ENCODE measurements at places on chromosomes 5 and 9.

- DNase-seq = no peak
Observed at GRCh38 chr5:53478411-53479044, 1.9 kb upstream of the FST start.

DNA sequence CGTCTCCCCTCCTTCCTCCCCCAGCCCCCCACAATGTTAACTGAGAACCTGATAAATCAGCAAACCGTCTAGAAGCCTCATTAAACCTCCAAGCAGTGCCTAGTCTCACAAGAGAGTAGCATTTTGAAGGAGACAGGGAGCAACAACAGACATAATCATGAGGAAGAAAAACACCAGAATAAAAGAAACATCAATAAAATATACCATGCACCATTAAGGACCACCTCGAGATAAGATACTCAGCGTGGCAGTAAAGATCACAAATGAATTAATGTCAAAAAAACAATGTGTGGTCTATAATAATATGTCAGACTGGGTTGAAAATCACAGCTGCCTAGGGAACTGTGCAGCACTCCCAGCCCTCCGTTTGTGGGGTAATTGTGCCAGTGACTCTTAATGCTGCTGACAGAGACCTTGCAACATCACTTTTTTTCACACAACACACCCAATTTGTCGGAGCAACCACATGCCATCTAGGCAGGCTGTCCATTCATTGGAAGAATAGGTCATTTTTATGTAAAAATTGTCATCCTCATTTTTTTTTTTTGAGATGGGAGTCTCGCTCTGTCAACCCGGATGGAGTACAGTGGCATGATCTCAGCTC is 450.8 kb upstream of the WWC1 start:
- DNase-seq = no peak

DNA sequence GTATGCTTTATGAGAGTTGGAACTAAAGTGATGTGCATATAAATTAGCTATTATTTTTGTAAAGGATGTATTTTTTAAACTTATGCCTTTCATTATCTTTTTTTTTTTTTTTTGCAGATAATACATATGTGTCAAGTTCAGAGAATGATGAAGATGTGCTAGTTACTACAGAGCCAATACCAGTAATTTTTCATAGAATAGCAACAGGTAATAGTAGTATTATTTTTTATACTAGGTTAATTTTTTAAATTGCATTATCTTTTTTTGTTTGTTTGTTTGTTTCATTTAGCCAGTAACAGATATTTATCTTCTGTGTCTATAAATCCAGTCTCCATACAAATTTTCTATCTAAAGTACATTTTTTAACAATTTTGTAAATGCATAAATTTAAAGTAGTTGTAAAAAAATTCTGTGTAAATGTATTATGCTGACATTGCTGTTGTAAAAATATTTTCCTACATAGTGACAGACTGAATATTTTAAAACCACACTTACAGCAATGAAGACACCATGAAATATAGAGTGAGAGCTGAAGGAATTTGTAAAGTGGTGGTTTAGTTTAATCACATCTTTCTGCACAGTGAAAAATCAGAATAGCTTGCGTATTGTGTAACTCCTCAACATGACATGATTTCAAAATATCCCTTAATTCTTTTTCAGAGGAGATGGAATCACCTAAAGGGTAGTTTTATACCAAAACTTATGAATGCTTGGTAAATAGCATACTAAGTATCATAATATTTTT is 93.3 kb downstream of the PARP8 start:
- no peak for DNase-seq

GRCh38 chr5:149181732-149182131 is 40.4 kb downstream of the ABLIM3 start:
- DNase-seq = no peak

GRCh38 chr9:15522130-15522755 is 11.5 kb upstream of the PSIP1 start:
- DNase-seq = no peak

DNA sequence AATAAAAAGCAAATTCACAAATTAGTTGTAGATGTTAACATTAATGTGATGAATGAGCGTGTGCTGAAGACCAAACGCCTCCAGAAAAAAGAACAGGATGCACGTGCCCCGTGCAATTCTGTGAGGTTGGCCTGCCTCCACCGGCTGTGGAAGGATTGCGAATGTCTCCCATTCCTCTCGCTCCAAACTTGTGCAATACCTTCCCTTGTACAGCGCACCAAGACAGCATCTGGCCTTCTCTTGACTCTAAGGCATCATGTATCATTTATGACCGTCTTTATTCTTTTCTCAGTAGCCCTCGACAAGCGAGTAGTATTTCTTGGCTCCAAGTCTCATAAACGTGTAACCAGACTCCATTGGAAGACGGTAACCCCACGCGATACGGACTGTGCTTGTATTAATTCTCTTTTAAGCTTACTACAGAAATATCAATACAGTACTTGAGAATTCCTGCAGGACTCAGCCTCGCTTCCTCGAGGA is 1.5 kb upstream of the TESK1 start:
- DNase-seq = no peak

DNA sequence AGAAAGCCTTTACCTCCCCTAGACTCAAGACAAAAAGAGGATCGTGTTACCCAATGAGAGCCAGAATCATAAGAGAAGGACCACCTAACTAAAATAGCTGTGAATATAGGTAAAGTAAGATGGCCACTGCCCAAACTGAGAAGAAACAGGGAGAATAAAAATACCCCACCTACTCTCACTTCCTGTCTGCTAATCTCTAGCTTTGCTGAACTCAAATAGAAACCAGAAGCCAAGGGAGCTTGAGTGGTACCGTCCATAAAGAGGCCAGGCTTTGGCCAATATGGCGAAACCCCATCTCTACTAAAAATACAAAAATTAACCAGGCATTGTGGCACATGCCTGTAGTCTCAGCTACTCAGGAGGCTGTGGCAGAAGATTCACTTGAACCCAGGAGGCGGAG is 123.0 kb upstream of the FST start:
- peak; percentile 1 for DNase-seq

DNA sequence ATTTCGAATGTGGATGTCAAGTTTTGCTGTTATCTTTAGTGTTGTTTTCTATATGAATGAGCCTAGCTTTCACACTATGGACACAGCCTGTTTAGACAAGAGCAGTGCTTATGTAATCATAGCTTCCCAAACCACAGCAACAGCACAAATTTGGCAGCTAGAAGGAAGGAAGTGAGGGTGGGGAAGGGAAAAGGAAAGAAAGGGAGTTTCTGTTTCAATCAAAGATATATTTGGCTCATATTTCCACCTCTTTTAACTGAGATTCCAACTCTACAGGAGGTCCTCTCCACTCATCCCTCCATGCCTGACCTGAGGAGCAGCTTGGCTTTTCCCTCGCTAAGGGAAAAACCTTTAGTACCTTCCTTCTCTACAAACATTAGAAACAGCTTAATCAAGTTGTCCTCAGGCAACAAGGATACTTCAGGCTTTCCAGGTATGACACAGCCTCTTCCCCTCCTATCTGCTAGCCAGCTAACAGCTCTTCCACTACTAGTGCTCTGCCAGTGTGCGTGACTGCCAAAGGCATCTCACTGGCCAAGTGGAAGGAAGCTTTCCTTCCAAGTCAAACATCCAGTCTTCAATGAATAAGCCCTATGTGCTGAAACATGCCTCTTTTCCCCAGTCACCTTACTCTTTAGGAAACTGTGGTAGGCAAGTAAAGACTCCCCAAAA is 268.6 kb upstream of the PTGER4 start:
- DNase-seq = no peak

DNA sequence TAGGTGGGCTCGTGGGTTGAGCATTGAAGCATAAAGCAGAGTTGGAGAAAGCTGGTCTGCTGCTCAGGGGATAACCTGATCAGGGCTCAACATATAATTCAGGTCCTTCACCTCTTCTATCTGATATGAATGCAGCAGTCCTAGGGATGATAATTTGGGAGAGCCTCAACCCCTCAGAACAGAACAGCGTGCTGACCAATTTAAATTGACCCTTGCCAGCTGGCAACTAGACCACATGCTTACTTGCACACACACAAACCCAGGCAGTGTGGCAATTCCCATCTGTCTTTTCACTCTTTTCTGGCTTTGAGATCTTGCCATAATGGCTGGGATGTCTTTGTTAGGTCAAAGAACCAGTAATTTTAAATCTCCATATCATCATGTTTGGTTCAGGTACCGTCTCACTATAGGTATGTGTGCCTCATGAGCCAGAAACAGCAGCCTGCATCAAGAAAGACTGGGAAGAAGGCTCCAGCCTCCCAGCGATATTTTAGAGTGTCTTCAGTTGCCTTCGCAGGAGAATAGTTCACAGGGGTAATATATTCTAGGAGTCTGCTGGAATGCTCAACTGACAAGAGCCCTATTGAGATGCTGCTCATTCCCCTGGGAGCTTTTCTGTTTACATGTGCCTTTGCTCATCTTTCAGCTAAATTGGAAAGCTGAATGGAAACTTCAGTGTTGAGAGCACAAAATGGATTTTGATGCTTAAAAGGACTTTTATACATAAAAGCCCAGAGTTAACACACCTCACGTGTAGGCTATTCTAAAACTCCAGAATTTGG is 497.6 kb downstream of the RASEF start:
- DNase-seq = no peak

GRCh38 chr5:50727149-50727496 is 60.7 kb downstream of the PARP8 start:
- DNase-seq = no peak

DNA sequence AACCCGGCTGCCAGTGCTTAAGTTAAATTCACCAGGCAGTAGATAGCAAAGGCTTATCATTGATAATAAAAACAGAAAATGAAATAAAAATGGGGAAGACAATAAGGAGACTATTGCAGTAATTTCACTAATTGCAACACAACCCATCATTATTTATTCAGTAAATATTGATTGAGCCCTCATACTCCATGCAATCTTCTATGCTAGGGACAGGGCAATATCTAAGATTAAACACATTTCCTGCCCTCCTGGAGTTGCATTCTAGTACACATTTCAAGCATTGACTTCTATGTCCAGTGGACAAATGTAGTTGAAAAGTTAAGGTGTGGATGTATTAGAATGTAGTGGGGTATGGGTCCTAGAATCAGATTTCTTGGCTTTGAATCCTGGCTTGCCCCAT is 12.8 kb downstream of the MEGF10 start:
- DNase-seq = no peak

- DNase-seq = no peak
Observed at GRCh38 chr9:86093788-86094555, 5.4 kb downstream of the GOLM1 start.

GRCh38 chr5:139588962-139589361 is 27.8 kb downstream of the UBE2D2 start:
- no peak for DNase-seq

DNA sequence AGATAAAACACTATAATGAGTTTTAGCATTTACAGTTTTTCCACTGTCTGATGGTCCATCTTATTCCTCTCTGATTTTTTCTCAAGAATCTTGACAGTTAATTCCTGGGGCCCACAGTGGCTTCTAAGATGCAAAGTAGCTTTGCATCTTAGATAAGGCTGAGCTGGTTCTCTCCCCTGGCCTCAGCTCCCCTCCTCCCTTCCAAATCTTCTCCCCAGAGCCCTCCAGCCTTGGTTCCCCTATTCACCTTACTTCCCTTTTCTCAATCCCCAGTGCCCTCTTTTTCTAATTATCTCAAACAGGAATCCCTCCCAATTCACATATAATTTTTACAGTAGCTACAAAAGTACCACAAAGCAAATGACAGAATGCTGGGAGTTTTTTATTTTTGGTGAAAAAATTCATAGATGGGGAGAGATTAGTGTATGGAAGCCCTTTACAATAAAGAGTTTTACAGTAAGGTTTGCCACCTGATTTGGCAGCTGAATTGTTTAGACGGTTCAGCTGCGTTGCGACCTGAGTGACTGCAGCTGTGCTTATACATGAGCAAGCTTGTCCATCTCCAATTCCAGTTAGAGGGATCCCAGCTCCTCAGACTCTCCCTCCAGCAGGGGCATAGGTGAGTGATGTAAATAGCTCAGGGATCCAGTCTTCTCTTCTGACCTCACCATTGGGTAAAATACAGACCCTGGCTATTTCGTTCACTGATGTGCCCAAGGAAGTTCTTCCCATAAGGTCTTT is 51.4 kb upstream of the CKMT2 start:
- DNase-seq = no peak

DNA sequence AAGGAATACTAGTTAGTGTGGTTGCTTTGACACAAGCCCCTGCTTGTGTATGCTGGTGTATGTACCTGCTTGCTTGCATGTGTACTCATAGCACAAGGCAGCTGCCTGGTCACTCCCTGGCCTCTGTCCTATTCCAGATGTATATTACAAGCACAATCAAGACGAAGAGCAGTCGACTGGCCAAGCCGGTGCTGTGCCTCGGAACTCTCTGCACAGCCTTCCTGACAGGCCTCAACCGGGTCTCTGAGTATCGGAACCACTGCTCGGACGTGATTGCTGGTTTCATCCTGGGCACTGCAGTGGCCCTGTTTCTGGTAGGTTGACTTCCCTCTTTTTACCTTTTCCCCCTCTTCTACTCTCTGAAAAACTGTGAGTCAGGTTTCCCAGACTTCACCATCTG is 72.1 kb downstream of the BAAT start:
- DNase-seq = no peak

DNA sequence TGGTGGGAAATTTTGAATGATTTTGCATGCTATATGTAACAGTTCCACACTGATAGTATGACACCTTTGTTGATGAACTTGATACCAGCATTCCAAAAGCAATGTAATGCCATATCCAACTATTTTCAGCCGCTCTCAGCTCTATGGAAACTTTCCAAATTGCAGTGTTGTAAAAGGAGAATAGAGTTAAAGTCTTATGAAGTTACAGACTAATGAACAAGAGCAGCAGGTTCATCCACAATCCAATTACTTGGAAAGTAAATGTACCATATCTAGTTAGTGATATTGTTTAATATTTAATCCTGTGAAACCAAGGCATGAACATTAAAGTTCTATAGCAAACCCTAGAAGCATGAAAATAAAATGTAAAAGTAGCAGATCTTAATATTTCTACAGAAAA is 418.2 kb downstream of the TUSC1 start:
- DNase-seq = no peak

DNA sequence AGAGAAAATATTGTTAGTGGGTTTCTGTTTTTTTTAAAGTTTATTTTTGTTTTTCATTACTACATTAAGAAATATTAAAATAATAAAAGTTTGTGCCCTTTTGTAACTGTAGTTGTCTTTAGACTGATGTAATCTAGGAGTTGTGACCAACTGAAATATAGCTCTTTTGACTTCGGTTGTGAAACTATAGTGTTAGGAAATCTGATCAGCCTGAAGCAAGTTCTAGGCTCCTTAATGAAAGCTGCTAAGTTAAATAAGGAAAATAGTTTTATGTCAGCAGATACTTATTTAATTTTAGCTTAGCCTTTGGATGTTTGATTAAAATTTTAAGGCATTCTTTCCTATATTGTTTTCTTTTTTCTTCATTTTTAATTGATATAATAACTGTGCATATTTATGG is 14.2 kb downstream of the AP3S1 start:
- no peak for DNase-seq

- no peak for DNase-seq
Observed at GRCh38 chr5:23482642-23483041, 24.8 kb upstream of the PRDM9 start.

- DNase-seq = peak; percentile 76
Observed at GRCh38 chr9:136882109-136882946, 4.0 kb upstream of the TRAF2 start.
